ENCODE measurements at places on chromosomes 7 and 10.

- DNase-seq: peak; percentile 78
Observed at GRCh38 chr10:62817121-62817765, 1.1 kb upstream of the EGR2 start.

DNA sequence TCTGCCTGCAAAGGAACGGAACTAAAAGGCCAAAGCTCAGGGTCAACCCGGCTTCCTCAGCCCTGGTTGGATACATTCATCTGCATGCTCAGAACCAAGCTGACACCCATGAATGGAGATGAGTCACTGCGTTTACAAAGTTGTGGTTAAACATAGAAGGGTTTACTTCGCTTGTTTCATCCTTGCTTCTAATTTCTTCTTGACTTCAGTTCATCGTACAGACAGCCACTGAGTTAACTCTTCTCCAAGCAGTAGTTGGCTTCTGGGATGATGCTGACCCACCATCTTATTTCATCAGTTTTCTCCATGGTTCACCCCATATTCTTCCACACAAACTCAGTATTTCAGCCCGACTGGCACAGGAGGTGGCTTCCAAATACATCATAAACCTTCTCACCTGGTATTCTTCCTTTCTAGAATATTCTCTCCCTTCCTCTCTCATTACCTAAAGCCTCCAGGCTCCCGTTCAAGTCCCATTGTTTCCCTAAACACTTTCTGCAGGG, 166.3 kb upstream of the RNF32 start:
- no peak for DNase-seq

GRCh38 chr10:22598478-22598877, 115.9 kb downstream of the PIP4K2A start:
- DNase-seq: no peak

- no peak for DNase-seq
Observed at GRCh38 chr7:16465469-16466361, at the start of gene SOSTDC1. SOSTDC1 (minus strand) TSS chr7:16465738; CDS start chr7:16465668, 70 bp downstream.

- DNase-seq: no peak
Observed at GRCh38 chr7:142799437-142799835, 28.7 kb downstream of the PRSS2 start.

- DNase-seq: peak; percentile 24
Observed at GRCh38 chr10:131022981-131023380, 288.5 kb downstream of the TCERG1L start.

DNA sequence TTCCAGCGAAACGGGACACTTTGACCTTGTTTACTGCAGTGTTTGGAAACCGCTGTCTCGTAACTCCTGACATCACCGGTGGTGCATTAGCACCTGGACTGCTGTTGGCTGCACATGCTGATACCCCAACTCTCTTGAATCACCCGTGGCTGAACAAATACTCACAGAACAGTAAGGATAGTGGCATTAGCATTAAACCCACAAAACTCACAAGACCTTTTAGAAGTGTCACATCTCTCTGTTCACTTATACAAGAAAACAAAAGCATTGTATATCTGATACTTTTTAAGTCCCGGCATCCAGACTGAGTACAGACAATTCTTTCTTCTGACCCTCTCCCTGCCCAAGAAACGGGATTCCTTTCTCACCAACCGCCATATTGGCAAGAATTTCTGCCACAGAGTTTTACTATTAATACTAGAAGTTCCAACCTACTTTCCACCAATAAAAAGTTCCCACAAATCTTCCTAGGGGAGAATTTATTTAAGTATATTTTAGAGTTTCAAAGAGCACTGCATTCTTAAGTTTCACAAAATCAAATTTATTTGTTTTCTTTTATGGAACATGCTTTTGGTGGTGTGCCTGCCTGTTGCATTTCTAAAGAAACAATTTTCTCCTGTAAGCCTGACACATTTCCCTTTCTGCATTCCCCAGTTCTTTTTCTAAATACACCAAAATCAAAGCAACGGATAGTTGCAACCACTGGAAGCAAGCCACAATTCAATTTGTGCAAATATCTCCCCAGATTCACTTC, 208.4 kb upstream of the KLF14 start:
- DNase-seq: peak; percentile 67

- no peak for DNase-seq
Observed at GRCh38 chr10:74244097-74244685, 93.2 kb downstream of the ADK start.

- DNase-seq: no peak
Observed at GRCh38 chr10:33237736-33238624, 96.5 kb downstream of the NRP1 start.

DNA sequence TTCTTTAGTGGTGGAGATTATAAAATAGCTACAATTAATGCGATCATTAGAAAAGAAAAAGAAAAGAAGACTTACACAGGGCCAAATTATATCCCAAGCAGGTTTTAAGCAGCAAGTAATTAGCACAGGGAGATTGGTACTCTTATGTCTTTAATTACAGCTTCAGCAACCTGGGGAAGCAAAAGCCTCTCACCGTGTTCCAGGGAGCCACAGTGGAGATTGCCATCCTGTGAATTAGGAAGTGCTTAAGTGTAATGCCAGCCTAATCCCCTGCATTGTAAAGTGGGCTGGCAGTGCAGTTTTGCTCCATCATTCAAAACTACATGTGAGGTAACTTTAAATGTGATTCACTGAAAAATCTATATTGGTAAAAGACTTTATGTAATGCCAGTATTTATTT, 533.5 kb upstream of the COBL start:
- no peak for DNase-seq

- peak; percentile 92 for DNase-seq
Observed at GRCh38 chr7:47474937-47475879, 106.7 kb downstream of the TNS3 start.

- DNase-seq: no peak
Observed at GRCh38 chr10:128972036-128972405, 495.0 kb upstream of the MGMT start.

- no peak for DNase-seq
Observed at GRCh38 chr7:92625617-92626016, 35.4 kb upstream of the FAM133B start.

- DNase-seq: no peak
Observed at GRCh38 chr7:109901926-109902325, 1189.0 kb upstream of the LRRN3 start.

DNA sequence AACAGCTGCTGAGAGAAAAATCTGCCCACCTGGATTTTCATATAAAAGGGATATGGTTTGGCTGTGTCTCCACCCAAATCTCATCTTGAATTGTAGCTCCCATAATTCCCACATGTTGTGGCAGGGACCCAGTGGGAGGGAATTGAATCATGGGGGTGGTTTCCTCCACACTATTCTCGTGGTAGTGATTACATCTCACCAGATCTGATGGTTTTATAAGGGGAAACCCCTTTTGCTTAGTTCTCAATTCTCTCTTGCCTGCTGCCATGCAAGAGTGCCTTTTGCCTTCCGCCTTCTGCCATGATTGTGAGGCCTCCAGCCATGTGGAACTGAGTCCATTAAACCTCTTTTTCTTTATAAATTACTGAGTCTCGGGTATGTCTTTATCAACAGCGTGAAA, 20.8 kb upstream of the MKI67 start:
- DNase-seq: no peak

DNA sequence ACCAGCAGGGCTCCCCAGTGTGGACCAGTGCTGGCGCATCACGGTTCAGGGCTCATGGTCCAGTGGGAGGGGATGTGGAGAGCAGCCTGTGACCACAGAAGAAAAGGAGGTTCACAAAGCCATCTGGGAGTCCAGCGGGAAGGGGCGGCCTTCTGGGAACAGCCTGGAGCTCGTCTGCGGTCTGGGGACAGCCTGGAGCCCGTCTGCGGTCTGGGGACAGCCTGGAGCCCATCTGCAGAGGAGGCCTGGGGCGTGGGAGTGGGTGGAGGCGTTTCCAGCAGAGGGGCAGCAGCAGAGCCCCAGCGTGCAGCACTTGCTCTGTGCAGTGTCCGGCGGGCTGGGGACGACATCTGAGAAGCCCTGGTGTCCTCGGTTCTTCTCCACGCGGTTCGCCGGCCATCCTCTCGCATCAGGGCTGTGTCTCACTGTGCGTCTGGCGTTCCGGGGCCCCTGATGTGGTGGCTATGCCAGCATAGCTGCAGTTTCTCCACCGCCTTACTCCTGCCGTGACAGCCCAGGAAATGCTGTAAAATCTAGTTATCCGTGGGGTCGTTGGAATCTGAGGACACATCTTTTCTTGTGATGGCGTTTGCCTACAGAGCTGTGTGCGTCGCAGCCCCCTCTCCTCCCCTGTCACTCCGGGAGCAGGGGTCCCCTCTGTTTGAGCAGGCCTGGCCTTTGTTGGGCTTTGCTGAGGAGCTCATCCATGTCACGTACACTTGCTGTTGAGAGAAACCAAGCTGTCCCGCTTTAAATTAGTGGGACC, 104.6 kb downstream of the INPP5A start:
- no peak for DNase-seq

DNA sequence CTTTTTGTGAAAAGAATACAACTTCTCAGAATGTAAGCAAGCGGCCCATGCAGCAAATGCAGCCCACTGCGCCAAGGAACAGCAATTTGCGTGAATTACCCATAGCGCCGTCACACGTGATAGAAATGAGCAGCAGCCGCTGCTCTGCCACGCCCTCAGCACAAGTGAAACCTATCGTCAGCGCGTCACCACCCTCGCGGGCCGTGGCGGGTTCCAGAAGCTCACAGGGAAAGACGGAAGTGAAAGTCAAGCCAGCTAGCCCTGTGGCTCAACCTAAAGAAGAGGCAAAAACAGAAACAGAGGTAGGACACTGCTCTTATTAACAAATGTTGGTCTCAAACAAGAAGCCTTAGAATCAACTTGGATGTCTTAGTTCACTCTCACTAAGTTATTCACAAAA, 70.5 kb downstream of the SHH start:
- DNase-seq: no peak

DNA sequence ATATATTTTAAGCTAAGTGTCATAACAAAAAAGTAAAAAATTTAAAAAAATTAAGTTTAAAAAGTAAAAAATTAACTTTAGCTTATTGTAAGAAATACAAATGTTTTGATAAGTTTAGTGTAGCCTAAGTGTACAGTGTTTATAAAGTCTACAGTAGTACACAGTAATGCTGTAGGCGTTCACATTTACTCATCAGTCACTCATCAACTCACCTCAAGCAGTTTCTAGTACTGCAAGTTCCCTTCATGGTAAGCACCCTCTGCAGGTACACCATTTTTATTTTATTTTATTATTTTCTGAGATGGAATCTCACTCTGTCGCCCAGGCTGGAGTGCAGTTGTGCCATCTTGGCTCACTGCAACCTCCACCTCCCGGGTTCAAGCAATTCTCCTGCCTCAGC, 316.0 kb downstream of the FGFR2 start:
- DNase-seq: no peak

GRCh38 chr10:48503293-48503911, 101.5 kb downstream of the ARHGAP22 start:
- DNase-seq: peak; percentile 31

DNA sequence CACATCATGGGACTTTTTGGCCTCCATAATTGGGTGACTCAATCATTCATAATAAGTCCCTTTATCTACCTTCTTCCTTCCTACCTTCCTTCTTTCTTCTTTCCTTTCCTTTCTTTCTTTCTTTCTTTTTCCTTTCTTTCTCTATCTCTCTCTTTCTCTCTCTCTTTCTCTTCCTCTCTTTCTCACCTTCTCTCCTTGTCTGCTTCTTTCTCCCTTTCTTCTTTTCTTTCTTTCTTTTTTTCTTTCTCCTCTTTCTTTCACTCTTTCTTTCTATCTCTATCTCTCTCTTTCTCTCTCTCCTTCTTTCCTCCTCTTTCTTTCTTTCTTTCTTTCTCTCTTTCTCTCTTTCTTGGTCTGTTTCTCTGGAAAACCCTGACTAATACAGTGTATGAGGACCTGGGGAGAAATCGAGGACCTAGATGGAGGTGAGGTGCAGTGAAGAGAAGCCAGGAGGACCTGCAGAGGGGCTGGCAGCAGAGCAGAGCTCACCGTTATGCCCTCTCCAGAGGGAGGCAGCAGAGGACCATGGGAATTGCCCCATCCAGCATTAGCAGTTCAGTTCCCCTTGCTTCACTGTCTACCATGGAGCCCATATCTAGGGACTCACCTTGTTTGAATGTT, 52.7 kb upstream of the BTRC start:
- DNase-seq: no peak

DNA sequence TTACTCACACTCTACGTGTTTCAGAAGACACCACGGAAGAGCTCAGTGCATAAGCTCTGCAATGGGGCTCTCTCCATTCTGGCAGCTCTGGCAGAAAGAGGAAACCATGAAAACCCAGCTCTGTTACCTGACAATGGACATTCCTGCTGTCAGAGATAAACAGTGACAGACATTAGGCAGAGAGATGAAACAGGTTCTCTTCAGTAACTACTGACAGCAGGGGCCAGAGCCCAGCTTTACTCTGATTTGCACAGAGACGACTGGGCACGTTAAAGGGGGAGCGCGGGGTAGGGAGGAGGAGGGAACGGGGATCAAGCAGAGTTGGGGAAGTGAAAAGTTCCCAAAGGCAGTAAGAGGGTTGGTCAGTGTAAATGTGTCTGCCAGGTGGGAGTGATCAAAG, 206.1 kb downstream of the RAMP3 start:
- no peak for DNase-seq

DNA sequence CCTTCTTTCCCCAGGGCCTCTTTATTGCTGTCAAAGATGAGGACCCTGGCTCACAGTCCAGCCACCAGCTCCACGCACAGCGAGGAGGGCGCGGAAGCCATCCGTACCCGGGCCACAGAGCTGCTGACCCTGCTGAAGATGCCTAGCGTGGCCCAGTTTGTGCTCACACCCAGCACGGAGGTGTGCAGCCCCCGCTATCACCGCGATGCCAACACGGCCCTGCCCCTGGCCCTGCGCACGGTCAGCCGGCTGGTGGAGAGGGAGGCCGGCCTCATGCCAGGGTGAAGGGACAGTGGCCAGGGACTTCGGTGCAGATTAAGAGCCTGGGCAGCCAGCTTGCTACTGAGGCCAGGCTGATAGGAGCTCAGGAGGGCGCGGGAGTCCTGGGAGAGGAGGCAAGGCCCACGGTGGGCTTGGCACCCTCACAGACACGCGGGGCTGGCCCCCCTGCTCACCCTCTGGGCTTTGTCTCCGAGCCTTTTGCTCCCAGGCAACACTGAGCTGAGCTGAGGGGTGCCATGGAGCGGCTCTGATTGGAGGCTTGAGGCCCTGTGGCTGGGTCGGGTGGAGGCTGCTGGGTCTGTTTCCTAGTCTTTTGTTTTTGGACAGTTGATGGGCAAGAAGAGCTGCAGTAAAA, 15.8 kb downstream of the AP5Z1 start:
- DNase-seq: no peak

- DNase-seq: no peak
Observed at GRCh38 chr7:115812794-115813193, 217.8 kb downstream of the TFEC start.

All from tibial artery (tissue), 4 donors.